ENCODE measurements at places on chromosomes 6 and 20.

- no peak for DNase-seq
Observed at GRCh38 chr6:16471910-16472297, 233.5 kb downstream of the GMPR start.

GRCh38 chr6:111559188-111560097 lies 46.2 kb downstream of the TRAF3IP2 start:
- DNase-seq: no peak

DNA sequence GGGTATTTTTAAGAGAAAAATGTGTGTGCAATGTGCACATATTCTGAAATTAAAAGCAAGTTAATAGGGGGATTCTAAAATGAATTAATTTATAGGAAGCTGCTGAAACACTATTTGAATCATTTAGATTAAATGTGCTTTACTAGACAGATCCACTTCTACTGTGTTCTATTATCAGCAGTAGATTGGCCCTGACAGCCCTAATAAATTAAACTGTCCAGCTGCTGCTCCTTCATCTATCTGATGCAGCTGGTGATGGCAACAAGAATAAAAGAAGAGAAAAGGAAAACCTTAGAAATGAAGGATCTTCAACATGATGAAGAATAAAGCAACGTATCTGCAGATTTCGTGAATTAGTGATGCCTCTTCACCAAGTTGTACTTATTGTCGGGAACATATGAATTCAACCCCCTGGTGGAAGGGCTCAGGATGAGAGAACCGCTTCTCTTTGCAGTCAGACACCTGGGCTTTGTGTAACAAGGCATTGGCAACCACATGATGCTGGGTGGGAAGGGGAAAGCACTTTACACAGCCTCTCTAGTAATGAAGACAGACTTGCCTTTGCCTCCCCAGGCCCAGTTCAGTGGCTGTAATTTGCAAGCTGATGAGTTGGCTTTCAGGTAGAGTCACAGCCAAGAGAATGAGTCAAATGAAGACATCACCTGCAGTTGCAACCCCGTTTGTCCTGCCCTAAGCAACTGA lies 94.4 kb downstream of the LAMP5 start:
- DNase-seq: no peak

DNA sequence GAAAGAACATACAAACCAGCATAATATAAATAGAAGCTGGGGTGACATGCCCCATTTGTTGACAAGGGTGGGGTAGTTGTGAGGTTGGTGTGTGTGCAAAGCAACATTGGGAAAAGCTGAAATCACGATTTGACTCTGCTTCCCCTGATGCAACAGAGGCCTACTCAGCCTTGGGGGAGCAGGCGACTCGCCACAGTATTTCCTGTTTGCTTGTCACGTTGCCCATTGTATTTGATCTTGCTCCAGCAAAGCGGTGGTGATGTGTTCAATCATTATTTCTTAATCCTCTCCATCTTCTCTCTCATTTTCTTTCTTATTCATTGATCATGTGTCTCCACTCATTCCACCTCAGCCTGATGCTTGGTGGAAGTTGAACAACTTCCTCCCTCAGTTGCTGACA lies 165.8 kb upstream of the CITED2 start:
- peak; percentile 10 for DNase-seq

GRCh38 chr6:19036196-19036555 lies 649.0 kb downstream of the RNF144B start:
- no peak for DNase-seq

- DNase-seq: no peak
Observed at GRCh38 chr6:36349240-36349639, 12.6 kb upstream of the BNIP5 start.

DNA sequence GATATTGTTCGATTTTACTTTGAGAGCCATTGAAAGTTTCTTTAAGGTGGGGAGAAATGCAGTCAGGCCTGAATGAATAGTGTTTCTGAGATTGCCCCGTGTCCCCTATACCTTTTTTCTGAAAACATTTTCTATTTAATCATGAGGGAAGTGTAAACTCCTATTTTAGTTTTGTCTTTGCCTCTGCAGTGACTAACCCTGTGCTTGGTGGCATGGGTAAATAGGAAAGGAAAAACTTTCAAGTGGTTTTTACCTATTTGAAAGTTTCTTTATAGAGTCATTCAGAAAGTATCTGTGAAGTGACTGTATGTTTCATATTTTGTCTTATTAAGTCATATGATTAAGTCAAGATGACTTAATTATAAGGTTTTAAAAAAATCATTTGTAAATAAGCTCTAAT lies 14.5 kb downstream of the SNRNP48 start:
- DNase-seq: no peak

DNA sequence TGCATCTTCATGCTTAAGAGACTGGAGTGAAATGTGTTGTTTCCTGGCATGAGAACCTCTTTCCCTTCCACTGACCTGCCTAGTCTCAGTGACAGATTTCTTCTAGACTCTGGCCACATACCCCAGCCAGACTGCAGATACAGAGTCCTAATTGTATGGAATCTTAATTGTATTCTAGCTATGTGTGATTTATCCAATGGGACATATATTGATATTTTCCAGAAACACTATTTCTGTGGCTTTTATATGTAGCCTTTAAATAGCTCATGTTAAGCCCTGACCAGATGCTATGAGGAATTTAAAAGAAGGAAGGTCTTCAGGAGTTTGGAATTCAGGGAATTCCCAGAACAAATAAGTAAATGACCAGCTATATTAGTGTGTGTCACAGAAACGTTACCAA lies 99.0 kb downstream of the FIG4 start:
- no peak for DNase-seq

- no peak for DNase-seq
Observed at GRCh38 chr6:113361014-113361645, 496.0 kb upstream of the MARCKS start.

DNA sequence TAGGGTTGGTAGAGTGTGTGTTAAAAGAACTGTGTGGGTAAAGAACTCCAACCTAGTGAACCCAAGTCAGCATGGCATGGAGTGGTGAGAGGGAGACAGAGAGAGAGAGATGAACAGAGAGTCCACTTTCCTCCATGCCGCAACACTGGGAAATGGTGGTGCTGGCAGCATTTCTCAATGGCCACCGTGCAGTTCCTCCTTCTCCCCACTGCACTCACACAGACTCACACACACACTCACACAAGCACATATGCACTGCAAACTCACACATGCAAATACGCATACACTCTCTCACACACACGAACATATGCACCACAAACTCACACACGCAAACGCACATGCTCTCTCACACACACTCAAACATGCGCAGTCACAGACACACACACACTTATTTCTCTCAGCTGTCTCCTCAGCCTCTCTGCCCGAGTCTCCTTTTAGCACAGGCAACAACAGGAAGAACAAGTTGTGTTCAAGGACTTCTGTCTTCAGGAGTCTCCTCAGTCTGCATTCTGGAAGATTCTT lies 66.5 kb upstream of the LY86 start:
- DNase-seq: no peak

- no peak for DNase-seq
Observed at GRCh38 chr6:138815797-138816528, 20.1 kb downstream of the ECT2L start.

GRCh38 chr20:9610665-9611064 lies 96.3 kb downstream of the LAMP5 start:
- no peak for DNase-seq

DNA sequence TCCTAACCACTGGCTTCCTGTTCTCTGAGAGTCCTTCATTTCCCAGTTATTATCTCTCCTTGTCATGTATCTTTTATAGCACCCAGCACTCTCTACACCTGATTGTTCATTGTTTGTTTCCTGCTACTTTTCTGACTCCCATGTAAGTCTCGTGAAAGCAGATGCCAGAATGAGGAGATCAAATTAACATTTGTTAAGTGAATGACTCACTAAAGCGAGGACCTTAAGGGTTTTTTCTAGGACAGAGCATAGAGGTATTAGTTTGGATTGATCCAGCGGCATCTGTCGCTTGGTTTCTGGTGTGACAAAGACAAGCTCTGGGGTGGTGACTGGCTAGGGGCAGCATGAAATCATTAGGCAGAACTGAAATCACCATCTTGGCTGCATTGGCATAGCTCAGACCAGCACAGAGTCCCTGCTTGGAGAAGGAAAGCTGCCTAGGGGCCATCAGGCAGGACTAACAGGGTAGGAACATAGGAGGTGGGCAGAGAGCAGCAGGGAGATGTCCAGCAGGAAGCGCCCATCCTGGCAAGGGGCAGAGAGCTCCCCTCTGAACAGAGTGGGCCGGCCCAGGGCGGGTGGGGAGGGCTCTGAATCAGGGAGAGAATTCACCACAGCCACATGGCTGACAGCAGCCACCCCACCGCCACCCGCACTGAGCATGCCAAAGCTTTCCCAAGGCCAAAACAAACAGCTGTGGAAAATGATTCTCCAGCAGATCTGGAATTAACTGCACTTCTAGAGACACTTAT lies 97.1 kb upstream of the CEP85L start:
- no peak for DNase-seq

DNA sequence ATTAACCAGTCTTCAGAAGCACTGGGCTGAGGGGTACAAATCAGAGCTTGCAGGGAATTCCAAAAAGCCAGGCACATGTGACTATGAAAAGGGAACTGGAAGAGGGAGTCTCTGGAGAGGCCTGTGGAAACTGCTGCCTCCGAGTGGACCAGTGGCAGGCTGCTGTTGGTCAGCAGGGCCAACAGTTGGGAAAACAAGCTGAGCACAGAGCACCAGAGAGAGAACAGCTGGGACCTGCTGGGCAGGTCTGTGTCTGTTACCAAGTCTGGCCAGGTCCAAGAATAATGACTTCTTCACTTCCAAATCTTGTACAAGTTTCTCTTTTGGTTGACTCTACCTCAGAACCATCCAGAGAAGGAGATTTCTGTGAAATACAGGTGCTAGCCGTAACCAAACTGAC lies 81.4 kb downstream of the LIN28B start:
- DNase-seq: no peak

- no peak for DNase-seq
Observed at GRCh38 chr6:154414021-154414813, 57.6 kb upstream of the IPCEF1 start.

DNA sequence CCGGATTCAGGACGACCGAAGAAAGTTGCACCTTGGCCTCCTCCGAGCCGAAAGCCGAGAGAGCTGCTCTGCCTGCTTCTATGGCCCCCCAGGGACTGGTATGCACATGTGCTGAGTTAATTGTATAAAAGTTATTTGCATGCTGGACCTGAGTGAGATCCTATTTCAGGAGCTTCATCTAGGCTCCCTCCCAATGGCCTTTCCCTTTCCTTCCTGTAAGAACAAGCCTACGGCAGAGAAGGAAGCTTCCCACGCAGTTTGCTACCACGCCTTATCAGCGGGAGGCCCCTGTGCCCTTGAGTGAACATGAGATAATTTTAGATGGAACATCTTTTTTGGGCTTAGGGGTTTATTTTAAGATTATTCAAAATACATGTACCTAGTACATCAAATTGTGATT lies 65.9 kb downstream of the RIN2 start:
- no peak for DNase-seq

- no peak for DNase-seq
Observed at GRCh38 chr6:9504191-9504590, 910.7 kb downstream of the TFAP2A start.

- no peak for DNase-seq
Observed at GRCh38 chr6:123598011-123598410, 38.7 kb downstream of the TRDN start.

GRCh38 chr6:55937261-55937947 lies 62.0 kb upstream of the BMP5 start:
- no peak for DNase-seq

DNA sequence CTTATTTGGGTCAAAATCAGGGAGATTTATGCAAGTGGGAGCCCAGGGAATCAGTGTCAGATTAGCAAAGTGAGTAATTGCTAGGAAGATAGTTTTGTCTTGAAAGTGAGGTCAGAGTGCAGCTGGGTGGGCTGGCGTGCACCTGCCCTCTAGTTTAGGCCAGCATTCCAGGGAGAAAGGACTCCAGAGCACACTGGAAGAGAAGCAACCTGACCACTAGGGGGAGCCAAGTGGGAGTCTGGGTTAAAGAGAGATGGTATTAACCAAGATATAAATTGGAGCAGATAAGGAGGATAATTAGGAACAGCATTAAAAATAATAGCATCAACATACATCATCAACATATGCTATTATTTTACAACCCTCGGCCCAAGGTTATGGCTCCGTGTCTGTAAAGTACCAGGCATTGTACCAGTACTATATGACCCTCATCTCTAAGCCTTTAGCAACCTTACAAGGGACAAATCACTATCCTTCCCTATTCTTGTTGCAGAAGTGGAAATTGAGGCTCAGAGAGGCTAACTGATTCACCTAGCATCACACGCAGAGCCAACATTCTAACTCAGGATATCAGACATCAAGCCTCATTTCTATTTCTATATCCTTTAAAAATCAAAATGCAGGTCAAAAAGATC lies 57.8 kb downstream of the SLC2A10 start:
- DNase-seq: no peak

DNA sequence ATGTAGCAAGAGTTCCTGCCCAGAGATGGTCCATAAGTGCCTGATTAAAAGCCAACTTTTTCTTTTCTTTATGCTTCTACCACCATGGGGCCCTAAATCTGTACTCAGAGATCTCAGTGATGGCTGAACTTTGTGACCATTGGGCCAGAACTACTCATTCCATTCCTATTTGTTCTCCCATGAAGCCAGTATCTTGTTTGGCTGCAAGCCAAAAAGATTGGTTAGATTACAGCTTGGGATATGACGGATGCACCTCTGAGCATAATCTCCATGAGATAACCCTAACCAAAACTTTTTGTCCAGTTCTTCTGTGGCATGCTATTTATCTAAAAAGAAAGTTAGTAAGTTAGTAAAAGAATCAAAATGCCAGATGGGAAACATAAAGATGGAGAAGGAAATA lies 72.2 kb downstream of the PLCB4 start:
- DNase-seq: no peak

DNA sequence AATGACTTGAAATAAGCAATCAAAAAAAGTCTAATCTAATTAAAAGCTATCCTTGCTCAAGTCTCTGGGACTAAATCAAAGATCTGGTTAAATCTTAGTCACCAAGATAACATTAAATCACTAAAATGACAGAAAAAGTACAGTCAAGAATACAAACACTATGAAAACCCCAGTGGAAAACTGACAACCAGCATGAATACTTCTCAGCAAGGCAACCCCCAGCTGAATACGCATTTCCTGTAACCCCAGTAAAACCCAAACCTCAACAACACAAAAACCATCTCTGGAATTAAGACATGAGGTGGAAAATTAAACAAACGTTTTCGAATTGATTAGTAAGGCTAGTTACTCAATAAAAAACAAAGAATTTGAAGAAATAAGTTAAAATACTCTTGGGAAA lies 23.7 kb upstream of the ZC3H12D start:
- DNase-seq: no peak

DNA sequence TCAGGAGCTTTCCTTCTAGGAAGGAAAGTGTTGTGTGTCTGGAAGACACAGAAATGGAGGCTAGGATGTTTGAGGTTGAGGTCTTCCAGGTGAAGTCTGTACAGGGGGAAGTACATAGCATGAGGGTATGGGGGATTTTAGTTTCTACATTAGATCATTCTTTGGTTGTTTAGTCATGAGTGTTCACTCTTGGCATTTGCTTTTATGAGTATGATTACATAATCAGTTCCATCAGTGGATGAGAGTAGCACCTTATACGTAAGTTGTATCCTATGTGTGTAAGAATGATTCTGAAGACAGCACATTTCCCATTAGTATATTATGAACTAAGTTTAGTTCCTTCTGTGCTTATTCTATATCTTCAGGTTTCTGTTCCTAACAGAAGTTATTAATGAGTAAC lies 1.9 kb downstream of the CDYL start:
- DNase-seq: no peak

GRCh38 chr6:33840048-33840926 lies 36.5 kb upstream of the MLN start:
- no peak for DNase-seq

Measured in activated CD8-positive, alpha-beta memory T cell treated with anti-CD3 and anti-CD28 coated beads for 1 hour (primary cell).